ENCODE measurements at places on chromosomes 2 and 18.

- DNase-seq = no peak
Observed at GRCh38 chr2:170258382-170258781, 80.4 kb downstream of the MYO3B start.

DNA sequence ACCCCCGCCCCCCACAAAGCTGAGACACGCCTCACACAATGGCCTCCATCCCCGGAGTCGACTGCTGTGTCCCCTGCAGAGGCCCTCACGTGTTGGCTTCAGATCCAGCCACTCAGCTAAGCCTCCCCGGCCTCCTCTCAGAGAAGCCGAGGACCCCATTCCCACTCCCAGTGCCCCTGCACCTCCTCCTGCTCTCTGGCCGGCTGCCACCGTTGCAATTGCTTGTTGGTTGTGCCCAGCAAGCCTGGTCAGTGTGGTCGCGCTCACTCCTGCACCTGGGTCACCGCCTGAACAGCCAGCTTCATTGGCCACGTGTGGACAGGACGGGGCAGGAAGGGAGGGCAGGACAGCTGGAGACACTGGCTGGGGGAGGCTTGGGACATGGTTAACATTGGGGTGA, 191.5 kb upstream of the SALL3 start:
- DNase-seq = no peak

GRCh38 chr2:74760875-74761630, 72.9 kb upstream of the HK2 start:
- no peak for DNase-seq

DNA sequence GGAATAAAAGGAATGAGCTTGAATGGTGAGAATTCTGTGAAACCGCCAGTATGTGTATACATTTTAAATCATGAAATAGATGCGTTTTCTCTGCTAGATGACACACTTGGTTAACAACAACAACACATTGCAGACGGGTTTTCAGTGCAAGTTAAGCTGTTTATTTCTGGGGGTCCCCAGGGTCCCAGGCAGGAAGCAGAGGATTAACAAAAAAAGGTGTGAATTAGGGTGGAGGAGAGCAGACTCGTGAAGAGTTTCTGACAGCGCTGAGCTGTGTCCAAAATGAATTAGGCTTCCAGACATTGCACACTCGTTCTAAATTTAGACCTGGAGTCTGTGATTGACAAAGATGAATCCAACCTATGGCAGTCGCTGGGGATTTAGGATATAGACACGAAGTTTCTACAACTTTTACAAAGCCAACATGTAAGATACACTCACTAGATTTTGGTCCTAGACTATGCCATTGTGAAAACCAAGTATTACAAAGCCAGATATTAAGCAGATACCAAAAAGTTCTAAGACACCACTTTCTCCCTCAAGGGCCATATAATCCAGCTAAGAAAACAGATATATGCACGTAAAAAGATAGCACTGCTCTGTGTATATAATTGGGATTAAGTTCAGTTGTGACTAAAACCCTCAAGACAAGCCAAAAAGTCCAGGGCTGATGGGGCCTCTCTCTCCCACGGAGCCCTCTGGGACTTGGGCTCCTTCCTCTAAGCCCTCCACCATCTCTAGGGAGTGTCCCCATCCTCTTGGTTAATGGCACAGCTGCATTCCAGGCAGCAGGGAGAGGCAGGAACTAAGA, 120.2 kb downstream of the ACAA2 start:
- no peak for DNase-seq

- no peak for DNase-seq
Observed at GRCh38 chr2:20832606-20833005, 9.7 kb upstream of the LDAH start.

GRCh38 chr2:196515051-196515450, 124.5 kb upstream of the CCDC150 start:
- no peak for DNase-seq

GRCh38 chr2:140604788-140605187, 1526.0 kb downstream of the LRP1B start:
- no peak for DNase-seq

- no peak for DNase-seq
Observed at GRCh38 chr18:54100920-54101470, 123.5 kb downstream of the MBD2 start.

GRCh38 chr18:31261792-31262582, 56.0 kb upstream of the DSG1 start:
- DNase-seq = no peak

DNA sequence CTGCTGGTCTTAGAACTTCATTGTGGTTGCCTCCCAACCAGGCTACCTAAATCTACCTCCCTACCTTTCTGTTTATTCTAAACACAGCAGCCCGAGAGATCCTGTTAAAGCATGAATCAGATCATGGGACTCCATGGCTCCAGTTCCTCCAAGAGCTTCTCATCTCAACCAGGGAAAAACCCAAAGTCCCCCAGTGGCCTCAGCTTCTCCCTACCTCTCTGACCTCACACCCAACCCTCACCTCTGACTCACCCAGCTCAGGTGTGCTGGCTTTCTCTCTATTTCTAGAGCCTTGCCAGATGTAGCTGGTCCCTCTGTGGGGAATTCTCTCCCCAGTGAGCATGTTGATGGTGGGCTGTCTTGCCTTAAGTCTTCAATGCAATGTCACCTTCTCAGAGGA, 93.8 kb upstream of the COPS8 start:
- DNase-seq = no peak

DNA sequence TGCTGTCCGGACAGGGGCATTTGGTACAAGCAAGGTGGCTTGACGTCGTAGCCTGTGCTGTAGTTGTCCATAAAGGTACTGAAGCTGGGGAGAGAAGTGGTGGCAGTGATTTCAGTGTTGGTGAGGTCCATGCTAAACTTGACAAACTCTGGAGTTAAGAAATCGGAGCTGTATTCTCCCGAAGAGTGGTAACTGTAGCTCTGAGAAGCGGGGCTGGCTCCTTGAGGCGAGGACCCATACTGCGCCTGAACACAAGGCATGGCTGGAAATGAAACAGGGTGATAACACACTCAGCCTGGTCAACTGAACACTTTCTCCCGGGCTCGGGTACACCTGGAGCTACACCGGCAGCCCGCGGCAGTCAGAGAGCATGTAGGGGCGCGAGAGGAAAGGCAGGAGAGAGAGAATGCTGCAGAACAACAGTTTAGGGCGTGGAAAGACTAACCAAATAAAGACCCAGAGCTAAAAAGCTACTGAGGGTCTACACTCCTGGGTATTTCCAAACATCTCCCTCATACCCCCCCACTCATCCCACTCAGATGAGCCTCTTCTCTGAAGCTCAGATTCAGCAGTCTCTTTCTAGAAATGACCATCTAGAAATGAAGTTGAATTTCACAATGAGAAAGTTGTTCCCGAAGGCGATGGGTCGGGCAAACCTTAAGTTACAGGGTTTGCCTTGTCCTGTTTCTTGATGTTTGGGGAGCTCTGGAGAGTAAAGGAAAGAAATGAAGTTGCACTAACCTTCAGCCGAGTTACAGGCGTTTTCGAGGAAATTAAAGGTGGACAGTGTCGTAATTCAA, 2.4 kb downstream of the NR4A2 start:
- no peak for DNase-seq

DNA sequence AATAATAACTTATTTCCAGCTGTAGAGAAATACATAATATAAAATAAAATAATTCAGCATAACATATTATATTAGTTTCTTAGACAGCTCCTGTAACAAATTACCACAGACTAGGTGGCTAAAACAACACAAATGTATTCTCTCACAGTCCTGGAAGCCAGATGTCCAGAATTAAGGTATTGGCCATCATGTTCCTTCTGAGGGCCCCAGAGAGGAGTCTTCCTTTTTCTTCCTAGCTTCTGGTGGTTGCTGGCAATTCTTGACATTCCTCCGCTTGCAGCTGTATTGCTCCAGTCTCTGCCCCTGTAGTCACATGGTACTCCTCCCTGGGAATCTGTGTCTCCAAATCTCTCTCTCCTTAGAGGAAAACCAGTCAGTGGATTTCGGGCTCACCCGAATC, 146.8 kb downstream of the RBM43 start:
- DNase-seq = no peak

DNA sequence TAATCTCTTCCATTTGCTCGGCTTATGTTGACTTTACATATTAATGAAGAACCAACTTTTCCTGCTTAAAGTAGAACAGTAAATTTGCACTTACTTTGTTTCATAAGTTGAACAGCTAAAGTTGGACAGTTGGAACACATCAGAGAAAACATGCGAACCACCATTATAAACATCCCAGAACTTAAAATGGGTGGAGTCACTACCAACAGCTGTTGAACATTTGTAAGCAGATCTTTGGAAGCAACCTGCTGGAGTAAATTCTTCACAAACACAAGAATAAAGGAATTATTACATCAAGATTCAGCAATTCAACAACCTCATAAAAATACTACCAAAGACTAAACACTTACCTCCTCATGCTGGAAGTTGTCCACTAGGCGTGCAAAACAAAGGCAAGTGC, 96.4 kb upstream of the DNER start:
- no peak for DNase-seq

DNA sequence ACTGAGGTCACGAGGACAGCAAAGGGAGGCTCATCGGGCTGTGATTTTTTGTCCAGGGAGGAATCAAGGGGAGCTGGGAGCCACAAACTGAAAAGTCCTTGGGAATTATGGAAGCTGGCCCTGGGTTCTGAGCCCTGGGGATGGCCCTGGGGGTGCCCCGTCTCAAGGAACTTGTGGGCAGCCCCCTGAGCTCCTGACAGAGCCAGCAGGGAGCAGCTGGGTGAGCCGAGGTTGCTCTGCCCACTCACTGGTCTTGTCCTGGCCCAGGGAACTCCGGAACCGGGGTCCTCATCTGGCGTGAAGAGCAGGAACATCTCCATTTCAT, 61.3 kb upstream of the HDAC4 start:
- DNase-seq = no peak

- DNase-seq = no peak
Observed at GRCh38 chr2:169397697-169398096, 35.4 kb upstream of the LRP2 start.

- DNase-seq = no peak
Observed at GRCh38 chr2:224595518-224595917, 10.4 kb upstream of the CUL3 start.

- DNase-seq = no peak
Observed at GRCh38 chr2:2664989-2665833, 334.1 kb upstream of the MYT1L start.

GRCh38 chr18:37124516-37124915, 295.6 kb downstream of the KIAA1328 start:
- DNase-seq = no peak

DNA sequence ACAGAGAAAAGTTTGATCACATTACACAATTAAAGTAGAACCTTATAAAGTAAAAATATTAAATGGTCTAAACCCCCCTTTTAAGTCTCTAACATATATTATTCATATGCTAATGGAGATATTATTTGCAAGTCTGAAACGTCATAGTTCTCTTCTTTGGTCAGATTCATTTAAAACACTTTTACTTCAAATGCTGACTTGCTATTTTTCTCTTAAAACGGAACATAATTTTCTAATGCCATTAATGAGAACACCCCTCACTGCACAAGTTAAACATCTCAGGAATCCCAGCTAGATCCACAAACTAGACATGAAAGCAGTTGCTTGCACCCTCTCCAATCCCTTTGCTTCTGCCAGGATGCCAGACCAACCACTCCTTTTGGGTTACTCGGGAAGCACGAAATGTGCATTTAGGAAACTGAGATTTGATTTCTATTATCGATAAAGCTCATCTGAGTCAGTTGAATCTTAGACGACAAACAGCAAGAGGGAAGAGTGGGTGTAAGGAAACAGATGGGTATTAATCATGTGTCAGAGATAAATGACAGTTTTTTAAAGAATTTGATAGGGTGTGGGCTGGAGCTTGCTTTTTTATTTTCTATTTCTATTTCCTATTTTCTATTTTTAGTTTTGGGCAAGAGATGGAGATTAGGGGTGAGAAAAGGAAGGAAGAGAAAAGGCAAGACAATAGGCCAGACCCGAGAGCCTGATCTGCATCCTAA, 1.5 kb downstream of the ADD2 start:
- DNase-seq = no peak

DNA sequence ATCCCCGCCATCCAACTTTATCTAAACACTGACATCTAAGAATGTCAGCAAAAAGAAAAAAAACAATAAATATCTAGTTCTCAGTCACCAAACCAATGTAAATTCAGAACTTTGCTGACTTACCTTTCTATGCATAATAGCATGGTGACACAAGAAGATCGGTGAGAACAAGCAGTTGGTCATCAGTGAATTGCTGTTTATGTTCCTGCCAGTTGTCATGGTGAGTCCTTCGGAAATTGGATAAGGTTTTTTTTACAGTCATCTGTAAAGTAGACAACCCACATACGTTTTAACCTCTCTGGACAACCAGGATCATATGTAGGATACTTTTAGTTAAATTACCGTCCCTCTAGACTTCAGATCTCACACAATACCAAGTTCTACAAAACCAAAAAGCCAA, 6.2 kb upstream of the GPR75 start:
- DNase-seq = no peak

- DNase-seq = no peak
Observed at GRCh38 chr2:232438091-232438490, 17.9 kb upstream of the ALPI start.

- DNase-seq = no peak
Observed at GRCh38 chr2:239006622-239007285, 158.9 kb downstream of the TWIST2 start.

DNA sequence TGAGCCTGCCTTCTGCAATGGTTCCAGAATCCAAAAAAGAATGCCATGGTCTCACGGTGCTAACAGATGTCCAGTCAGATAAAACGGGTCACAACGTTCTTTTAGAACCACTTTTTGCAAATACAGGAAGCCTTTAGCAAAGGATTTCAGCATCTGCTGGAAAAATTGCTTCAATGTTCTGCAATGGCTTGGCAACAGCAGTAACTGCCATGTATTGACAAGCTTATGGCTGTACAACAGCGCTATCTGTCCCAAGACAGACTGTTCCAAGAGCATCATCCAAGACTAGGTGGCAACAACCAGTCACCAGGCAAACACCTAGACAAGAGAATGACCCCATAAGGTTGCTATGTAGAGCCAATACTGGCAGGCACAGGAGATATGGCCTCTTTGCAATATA, 37.6 kb upstream of the RIOK3 start:
- DNase-seq = no peak

GRCh38 chr2:136439064-136439676, 321.2 kb upstream of the CXCR4 start:
- DNase-seq = no peak

GRCh38 chr2:46878886-46879285, 36.7 kb downstream of the MCFD2 start:
- no peak for DNase-seq

DNA sequence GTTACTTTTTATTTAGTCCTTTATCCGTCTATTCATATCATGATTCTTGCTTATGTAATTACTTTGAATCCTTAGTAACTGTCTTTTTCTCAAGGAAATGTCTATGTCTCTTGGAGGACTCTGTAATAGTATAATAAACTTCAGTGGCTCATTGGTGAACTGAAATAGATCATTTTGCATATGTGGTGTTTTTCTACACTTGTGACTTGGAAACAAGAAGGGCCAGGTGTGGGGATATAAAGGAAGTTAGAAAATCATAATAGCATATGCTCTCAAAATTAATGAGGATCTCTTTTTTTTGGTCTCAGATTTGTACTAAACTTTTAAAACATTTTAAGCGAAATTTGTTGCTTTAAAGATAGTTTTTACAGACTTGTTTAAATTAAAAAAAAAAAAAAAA, 453.0 kb upstream of the CDH20 start:
- no peak for DNase-seq

- DNase-seq = no peak
Observed at GRCh38 chr2:106156305-106157296, 37.5 kb downstream of the UXS1 start.

GRCh38 chr2:14428056-14428455, 204.5 kb upstream of the LRATD1 start:
- no peak for DNase-seq
